ENCODE measurements at places on chromosomes 1 and 21.

DNA sequence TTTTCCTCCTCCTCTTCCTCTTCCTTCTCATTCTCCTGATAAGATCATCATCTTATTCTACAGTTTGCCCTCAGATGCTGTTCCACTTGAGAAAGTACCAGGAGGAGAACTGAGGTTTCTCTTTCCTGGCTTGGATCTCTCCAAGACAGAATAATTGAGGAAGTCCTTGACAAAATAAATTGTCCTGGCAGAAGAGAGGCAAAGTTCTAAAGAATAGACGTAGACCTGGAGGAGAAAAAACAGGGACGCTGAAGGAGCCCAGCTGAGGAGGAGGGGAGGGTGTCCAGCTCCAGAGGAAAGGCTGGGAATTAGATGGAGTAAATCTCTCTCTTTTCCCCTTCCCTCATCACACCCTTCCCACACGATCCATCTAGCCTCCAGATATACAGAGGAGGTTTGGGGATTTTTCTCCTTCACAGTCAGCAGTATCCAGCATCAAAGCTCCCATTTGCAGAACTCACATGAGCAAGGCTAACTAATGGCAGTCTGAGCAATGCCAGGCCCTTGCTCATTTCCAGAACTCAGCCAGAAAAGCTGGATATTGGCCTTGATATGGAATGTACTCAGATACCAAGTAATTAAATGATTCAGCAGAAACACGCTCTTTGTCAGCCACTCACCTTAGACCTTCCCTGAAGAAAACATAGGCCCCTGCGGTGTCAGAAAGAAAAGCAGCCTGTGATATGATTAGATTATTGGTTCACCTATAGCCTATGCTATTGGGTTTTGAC is 5.1 kb upstream of the GNG12 start:
- DNase-seq, result no peak

DNA sequence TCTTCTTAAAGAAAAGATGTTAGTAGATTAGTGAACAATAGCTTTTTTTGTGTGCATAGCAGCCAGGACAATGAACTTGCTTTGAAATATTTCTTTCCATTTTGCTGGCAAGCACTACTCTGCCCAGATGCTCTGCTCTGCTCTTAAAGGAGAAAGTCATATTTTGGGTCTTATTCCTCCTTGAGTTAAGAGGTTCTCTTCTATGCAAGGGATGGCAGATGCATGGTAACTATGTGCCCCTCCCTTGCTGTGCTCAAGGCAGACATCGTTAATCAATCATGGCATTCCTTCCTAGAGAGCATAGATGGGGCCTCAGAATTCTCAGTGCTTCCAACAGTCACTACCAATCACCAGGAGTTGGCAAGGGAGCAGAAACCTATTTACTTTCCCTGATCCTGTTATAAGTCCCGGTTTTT is 27.6 kb downstream of the NIPAL3 start:
- peak; percentile 1 for DNase-seq

DNA sequence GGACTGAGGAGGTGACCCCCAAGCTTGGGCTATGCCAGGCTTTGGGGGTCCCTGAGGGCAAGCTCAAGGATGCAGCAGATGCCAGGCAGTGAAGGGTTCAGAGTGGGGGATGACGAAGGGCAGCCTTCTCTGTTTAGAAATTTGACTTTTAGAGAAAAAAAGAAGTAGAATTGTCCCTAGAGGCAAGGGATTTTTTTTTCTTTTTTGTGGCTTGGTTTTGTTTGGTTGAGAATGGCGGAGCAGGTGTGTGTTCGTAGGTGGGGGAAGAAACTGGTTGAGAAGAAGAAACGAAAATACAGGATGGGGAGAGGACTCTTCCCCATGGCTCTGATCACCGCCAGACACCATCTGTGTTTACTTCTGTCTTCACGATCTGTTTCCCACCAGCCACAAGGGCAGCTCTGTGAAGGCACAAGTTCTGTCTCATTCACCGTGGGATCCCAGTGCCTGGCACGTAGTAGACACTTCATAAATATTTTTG is 8.2 kb downstream of the PLA2G5 start:
- no peak for DNase-seq

DNA sequence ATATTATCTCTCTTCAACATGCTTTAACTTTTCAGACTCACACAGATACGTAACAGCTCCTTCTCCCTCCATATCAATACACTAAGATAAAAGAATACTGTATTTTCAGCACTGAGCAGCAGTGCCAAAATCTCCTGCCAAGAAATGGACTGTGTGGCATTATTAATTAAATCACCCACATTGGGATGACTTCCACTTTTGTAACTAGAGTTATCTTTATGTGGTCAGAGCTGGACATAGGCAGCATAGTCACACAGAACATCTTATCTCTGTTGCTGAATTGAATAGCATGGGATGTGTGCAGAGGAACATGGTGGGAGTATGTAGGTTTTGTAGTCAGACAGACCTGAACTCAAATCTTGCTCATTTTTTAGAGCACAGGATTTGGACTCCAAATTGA is 41.4 kb upstream of the CACYBP start:
- DNase-seq, result no peak

DNA sequence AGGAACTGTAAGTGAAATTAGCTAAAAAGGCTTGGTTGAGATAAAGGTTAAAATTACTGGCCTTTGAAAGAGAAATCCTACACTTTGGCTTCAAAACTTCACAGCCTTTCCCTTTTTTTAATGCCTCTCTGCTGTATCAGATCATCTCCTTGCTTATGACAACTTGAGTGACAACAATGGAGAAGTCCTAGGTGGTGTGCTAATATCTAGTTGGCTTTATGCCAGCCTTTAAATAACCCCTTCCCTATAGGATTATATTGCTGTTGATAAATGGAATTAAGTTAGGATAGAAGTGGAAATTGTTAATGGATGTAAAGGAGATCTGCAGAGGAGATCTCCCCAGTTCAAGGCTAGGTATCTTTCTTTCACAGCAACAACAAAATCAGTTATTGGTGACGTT is 130.2 kb upstream of the ATP1B1 start:
- no peak for DNase-seq

GRCh38 chr21:33789697-33790096 is 125.9 kb downstream of the ATP5PO start:
- DNase-seq, result peak; percentile 16

DNA sequence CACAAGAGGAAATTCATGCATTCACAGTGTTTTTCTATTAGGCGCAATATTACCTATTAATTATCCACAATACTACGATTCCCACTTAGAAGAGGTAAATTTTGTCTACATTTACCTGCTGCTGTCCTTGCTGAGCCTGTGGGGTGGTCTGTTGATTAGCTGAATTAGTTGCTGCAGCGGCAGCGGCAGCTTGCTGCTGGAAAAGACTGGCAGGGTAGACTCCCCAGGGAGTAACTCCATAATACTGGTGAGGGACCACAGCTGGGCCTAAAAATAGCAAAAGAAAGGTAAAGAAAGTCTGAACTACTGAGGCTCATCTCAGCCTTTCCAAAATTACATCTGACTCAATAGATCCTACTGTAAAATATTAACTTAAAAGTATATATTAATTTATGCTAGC is 66.0 kb upstream of the SDC3 start:
- DNase-seq, result no peak

GRCh38 chr1:116712510-116712909 is 41.7 kb upstream of the CD2 start:
- no peak for DNase-seq

DNA sequence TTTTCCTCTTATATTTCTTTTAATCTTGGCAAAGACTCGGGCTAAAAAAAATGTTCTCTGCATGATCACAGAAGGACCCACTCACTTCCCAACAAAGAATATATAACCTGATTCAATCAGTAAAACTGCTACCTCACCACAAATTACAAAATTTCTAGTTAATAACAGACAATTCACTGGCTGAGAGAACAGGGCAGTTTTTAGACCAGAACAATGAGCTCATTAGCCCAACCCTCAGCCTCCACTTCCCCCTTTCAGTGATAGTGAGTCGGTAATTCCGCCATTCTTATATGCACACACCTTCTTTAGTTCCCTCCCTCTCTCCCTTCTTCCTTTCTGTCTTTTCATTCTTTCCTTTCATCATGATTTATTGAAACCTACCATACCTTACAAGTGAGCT is 8.9 kb downstream of the SIPA1L2 start:
- DNase-seq, result no peak

- peak; percentile 36 for DNase-seq
Observed at GRCh38 chr1:183003203-183003602, 20.0 kb upstream of the LAMC1 start.

- peak; percentile 28 for DNase-seq
Observed at GRCh38 chr1:199855580-199855979, 171.9 kb upstream of the NR5A2 start.

DNA sequence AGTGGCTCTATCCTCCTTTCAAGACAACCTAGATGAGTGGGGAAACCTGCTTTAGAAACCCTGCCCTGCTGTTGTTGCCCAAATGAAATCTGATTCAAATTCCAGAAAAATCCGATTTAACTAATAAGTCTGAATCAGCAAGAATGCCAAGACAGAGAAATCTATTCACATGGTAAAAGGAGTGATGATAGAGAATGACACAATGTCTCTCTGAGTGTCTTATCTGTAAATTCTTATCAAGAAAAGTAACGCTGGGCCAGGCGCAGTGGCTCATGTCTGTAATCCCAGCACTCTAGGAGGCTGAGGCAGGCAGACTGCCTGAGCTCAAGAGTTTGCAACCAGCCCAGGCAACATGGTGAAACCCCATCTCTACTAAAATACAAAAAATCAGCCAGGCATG is 13.7 kb upstream of the GUCA2A start:
- no peak for DNase-seq

- DNase-seq, result peak; percentile 84
Observed at GRCh38 chr1:116426401-116426800, 53.4 kb downstream of the ATP1A1 start.

DNA sequence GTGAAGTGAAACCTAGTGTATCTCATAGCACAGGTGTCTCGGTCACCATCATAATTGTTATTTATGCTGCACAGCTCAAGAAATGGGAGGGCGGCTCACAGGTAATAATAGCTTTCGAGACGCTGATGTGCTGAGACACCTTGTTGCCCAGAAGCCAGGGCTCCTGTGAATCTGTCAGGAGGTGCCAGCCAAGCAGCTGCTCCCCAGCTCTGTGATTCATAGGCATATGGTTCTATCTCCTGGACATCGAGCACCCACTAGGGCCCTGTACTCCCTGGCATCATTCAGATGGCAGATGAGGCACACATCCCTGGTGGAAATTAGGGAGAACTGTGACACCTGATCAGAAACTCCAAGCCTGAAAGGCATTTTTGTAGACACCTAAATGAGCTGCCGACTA is 53.5 kb downstream of the SYT6 start:
- peak; percentile 49 for DNase-seq

DNA sequence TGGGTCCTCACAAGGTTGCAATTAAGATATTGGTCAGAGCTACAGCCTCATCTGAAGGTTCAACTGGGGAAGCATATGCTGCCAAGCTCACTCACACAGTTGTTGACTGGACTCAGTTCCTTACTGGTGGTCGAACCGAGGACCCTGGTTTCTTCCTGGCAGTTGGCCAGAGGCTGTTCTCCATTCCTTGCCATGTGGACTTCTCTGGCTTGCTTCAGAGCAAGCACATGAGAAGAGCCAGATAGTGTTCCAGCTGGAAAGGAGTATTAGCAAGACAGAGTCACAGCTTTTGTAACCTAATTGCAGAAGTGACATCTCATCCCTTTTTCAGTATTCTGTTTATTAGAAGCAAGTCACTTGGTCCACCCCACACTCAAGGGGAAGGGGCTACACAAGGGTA is 23.6 kb downstream of the POU2F1 start:
- DNase-seq, result no peak

DNA sequence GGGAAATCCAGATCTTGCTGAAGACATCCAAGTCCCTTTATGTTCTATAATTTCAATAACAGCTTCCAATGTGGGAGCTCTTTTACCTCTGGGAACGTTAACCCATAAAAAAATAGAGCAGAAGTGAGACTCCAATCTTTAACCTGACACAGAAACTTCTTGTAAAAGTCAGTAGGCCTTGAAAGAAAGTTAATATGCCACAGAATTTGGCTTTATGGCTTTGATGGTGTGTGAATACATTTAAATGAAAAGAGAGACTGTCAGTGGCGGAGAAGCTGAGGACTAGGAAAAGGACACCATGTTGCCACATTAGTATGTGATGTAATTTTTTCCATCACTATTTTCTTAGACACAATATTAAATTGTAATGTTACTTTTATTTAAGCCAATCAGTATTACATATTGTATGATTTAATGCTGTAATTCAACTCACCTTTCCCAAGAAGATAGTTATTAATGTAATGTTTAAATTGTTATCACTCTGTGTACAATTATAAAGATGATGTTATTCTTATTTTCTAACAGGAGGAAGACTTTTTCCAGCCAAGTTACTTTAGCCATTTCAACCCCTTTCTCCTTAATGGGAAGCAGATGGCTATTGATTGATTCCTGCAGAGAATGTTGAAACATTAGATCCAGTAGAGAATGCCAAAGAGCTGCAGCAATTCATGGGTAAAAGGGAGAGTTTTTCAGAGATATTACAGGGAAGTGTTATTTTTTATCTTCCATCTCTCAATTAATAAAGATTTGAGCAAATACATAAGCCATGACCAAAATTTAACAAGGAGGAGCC is 17.5 kb upstream of the CLDN8 start:
- no peak for DNase-seq

GRCh38 chr1:12573015-12573825 is 44.8 kb downstream of the DHRS3 start:
- no peak for DNase-seq

GRCh38 chr1:972726-973458 is 6.6 kb downstream of the PLEKHN1 start:
- DNase-seq, result no peak

- no peak for DNase-seq
Observed at GRCh38 chr1:11362547-11363021, 89.6 kb downstream of the UBIAD1 start.

GRCh38 chr1:86423473-86423872 is 498 bp upstream of the CLCA2 start:
- peak; percentile 15 for DNase-seq

DNA sequence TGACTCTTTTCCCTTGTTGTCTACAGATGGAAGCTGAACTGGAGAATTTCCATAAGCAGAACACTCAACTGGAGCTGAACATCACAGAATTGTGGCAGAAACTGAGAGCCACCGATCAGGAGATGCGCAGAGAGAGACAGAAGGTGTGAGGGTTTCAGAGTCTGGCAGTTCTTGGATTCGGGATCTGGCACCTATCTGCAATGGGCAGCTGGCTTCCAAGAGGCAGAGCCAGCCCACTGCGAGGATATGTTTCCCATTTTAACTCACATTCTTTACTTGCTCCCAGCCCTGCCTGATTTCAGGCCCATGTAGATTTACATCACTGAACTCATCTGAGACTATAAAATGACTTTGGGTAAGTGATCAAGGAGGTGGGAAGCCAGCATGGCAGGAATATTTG is 37.3 kb upstream of the TMEM125 start:
- DNase-seq, result peak; percentile 49

- DNase-seq, result peak; percentile 46
Observed at GRCh38 chr1:9724706-9725476, 73.4 kb downstream of the PIK3CD start.

- no peak for DNase-seq
Observed at GRCh38 chr1:154807048-154807591, 63.0 kb downstream of the KCNN3 start.

- peak; percentile 39 for DNase-seq
Observed at GRCh38 chr1:160159846-160160245, 8.4 kb downstream of the ATP1A4 start.

GRCh38 chr1:229368347-229368746 is 25.5 kb upstream of the CCSAP start:
- peak; percentile 60 for DNase-seq

GRCh38 chr1:236107121-236107907 is 35.0 kb upstream of the GPR137B start:
- no peak for DNase-seq

- DNase-seq, result peak; percentile 80
Observed at GRCh38 chr1:172465617-172466016, 21.7 kb upstream of the PIGC start.
